ENCODE measurements at places on chromosomes 5 and 9. TPM values are rescaled to one million over a fixed set of nuclear protein-coding genes. Genes with fewer than 3 reads are reported as not detected.

MYOZ3 gene
- 2.0 TPM for total RNA-seq

NR6A1 gene
- total RNA-seq = 2.6 TPM

GRCh38 chr5:57805732-57806131, 323.1 kb upstream of the ACTBL2 start:
- peaks cover 8% of the 10 kb centered on the region for H3K4me1 ChIP-seq
- H3K4me3 ChIP-seq = no peak overlapping the region

DNA sequence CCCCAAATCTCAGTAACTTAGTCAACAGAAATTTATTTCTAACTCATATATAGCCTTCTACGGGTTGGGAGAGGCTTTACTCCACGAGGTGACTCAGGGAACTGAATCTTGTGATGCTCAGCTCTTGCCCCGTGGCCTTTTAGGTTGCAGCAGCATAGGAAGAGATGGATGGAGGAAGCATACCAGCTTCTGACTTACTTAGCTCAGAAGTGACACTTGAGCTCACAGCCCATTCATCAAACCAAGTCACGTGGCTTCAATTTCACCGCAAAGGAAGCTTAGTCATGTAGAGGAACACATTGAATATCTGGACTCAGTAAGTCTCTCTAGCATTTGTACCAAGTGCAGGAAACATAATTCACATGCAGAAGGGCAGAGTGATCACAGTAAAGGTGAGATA, 124.1 kb upstream of the KCNN2 start:
- H3K36me3 ChIP-seq = no peaks in the 10 kb centered on the region
- no peaks in the 10 kb centered on the region for H3K4me1 ChIP-seq
- no peak overlapping the region for H3K4me3 ChIP-seq
- no peak for DNase-seq
- H3K27ac ChIP-seq = no peak overlapping the region

GRCh38 chr5:15420201-15420600, 79.8 kb upstream of the FBXL7 start:
- no peaks in the 10 kb centered on the region for H3K4me1 ChIP-seq

- no peaks in the 10 kb centered on the region for H3K4me1 ChIP-seq
- H3K27ac ChIP-seq = no peak overlapping the region
- no peak for DNase-seq
Observed at GRCh38 chr9:5566054-5566618, 55.8 kb downstream of the PDCD1LG2 start.

DNA sequence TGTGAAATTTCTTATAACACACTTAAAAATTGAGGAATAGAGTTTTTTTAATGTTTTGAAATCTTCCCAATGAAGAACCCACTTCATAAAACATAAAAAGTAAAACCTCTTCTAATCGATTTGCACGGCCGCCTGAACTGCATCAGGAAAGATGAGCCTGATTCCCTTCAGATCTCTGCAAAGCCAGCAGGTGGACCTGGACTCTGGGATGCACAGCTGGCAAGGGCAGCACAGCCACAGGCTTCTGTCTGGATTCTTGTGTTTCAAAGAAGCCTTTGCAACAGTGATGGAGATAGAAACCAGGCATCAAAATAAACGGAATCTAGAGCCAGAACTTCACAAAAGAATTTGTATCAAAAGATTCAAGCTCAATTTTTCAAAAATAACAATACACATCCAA, 36.0 kb upstream of the SPATA31C2 start:
- no peaks in the 10 kb centered on the region for H3K27me3 ChIP-seq
- no peak overlapping the region for H3K27ac ChIP-seq
- no peaks in the 10 kb centered on the region for H3K4me1 ChIP-seq

DNA sequence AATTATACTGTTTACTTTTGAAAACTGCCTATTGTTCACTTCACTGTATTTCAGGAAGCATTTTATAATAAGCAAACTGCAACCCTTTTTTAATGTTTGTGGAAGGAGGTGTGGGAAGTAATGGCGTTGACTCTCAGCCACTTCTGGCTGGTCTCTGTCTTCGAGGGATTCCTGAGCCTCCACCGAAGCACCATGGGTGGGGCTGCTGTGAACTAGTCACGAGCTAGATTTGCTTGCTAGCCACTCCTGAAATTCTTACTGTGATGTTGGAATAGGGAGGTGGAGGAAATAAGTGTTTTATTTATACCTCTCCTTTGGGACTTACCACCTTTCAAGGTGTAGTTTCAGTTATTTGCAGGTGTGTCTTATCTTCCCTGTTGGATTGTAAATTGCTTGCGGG, 26.8 kb downstream of the PIP5K1B start:
- H3K4me3 ChIP-seq = no peak overlapping the region
- DNase-seq = no peak
- no peaks in the 10 kb centered on the region for H3K4me1 ChIP-seq
- H3K36me3 ChIP-seq = no peaks in the 10 kb centered on the region

GRCh38 chr9:76916231-76916630, 10.3 kb upstream of the PRUNE2 start:
- H3K27ac ChIP-seq = no peak overlapping the region
- no peaks in the 10 kb centered on the region for H3K36me3 ChIP-seq
- H3K4me1 ChIP-seq = no peaks in the 10 kb centered on the region
- no peaks in the 10 kb centered on the region for H3K27me3 ChIP-seq

GRCh38 chr5:133790898-133791297, 177.5 kb downstream of the C5orf15 start:
- H3K4me1 ChIP-seq = no peaks in the 10 kb centered on the region
- H3K36me3 ChIP-seq = no peaks in the 10 kb centered on the region
- DNase-seq = no peak
- H3K27ac ChIP-seq = no peak overlapping the region

- peak overlapping the region; percentile 66 for H3K27ac ChIP-seq
- H3K4me3 ChIP-seq = no peak overlapping the region
- H3K27me3 ChIP-seq = no peaks in the 10 kb centered on the region
Observed at GRCh38 chr5:68329554-68330255, 114.1 kb downstream of the PIK3R1 start.

GRCh38 chr5:169571355-169571754, 12.2 kb upstream of the SPDL1 start:
- H3K27ac ChIP-seq = no peak overlapping the region
- no peak overlapping the region for H3K4me3 ChIP-seq
- H3K4me1 ChIP-seq = no peaks in the 10 kb centered on the region
- H3K36me3 ChIP-seq = no peaks in the 10 kb centered on the region
- no peaks in the 10 kb centered on the region for H3K27me3 ChIP-seq
- DNase-seq = no peak

All from right atrium auricular region (tissue), 2 donors.